ENCODE measurements at places on chromosomes 11 and 22. TPM values are rescaled to one million over a fixed set of nuclear protein-coding genes. Genes with fewer than 3 reads are reported as not detected.

Gene VPREB3
- total RNA-seq: 1.1 TPM

Gene RIC8A
- total RNA-seq: 39.9 TPM

Gene CSF2RB
- total RNA-seq: 1.6 TPM

Gene C11orf52
- total RNA-seq: 7.0 TPM

Gene CRY2
- total RNA-seq: 64.5 TPM

Gene UPB1
- total RNA-seq: 0.82 TPM

Gene APOL5
- total RNA-seq: not detected

Gene TECTA
- 0.53 TPM for total RNA-seq

Gene TMPRSS4
- total RNA-seq: 0.47 TPM

Gene MMP8
- total RNA-seq: 0.12 TPM

Gene KCNQ1OT1
- total RNA-seq: 0.42 TPM

Gene ESAM
- 29.7 TPM for total RNA-seq

Gene CHEK2
- total RNA-seq: 2.3 TPM

Gene ARAP1
- total RNA-seq: 27.5 TPM

Gene PISD
- 24.2 TPM for total RNA-seq

Gene OOSP2
- total RNA-seq: not detected

Gene PLAAT5
- 0.59 TPM for total RNA-seq

Gene HBG1
- total RNA-seq: not detected

Gene MUC2
- total RNA-seq: 0.02 TPM

Gene P2RY2
- total RNA-seq: 18.7 TPM
